ENCODE measurements at places on chromosomes 4 and X.

DNA sequence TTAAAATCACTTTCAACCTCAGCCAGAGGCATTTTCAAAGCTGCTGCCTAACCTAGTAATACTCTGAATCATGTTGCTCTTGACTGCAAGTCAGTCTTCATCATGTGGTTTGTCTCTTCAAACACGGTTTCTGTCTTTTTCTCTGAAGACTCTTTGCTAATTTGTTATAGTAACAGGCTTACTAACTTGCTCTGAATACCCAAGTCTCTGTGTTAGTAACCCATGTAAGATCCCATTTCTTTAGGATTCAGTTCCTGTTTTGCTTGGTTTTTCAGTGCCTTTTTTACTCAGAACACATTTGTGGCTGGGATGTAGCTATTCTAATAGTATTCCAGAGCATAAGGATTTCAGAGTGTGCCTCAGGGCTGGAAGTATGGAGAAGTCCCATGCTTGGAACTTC is 1450.6 kb upstream of the IGFBP7 start:
- DNase-seq, result no peak

GRCh38 chrX:11187001-11187400 is 75.9 kb downstream of the HCCS start:
- no peak for DNase-seq

- DNase-seq, result no peak
Measured at GRCh38 chr4:98744372-98745150, 86.2 kb upstream of the TSPAN5 start.

DNA sequence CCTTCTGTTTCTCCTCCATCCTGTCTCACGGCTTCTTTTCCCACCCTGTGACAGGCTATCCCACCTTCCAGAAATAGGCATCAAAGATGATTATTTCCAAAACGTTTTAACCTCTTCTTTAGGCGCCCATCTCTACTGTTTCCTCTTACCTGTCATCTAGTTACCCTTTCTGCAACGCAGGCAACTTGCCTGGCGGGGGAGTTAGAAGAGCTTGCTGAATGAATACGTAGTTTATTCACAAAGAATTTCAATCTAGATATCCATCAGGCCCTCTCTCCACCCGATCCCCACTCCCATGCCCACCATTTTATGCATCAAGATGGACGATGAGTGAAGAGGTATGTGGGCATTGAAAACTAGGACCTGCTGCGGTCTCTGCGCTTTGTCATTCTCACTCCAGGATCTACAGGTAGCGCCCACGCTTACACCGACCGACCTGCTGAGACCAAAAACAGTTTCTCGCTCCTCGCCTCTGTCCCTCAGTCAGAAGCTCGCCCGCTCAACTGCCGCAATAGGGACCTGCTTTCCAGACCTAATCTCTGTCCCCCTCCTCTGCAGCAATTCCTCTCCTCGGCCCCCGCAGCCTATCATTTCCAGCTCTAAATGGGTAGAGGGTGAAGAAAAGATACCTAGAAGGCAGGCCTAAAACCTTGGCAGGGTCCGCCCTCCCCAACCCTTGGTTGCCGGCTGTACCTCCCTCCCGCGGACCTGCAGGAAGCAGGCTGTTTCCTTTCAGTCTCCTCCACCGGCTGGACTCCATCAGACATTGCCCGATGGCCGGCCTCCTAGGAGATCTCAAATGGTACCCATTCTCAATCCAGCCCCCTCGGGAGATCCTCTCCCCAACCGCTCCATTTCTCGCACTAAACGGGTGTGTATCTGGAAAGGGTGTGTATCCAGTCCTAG is 624 bp downstream of the BEX5 start:
- no peak for DNase-seq

DNA sequence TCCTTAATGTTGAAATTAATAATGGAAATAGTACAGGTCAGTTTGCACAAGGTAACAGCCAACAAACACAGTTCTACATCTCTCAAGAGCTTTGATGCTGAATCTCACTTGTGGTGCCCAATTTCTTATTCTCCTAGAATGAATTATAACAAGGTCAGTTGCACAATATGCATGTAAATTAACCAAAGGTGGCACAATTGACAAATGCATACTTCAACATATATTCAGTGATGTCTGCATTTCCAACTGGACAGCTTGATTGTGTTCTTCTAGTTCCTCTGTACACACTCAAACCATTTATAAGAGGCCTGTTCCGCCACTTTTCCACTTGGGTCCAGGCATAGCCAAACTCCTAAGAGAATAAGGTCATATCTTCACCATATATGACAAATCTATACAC is 210.3 kb upstream of the EPHA5 start:
- DNase-seq, result no peak

- DNase-seq, result no peak
Measured at GRCh38 chr4:7275067-7275466, 82.7 kb downstream of the SORCS2 start.

DNA sequence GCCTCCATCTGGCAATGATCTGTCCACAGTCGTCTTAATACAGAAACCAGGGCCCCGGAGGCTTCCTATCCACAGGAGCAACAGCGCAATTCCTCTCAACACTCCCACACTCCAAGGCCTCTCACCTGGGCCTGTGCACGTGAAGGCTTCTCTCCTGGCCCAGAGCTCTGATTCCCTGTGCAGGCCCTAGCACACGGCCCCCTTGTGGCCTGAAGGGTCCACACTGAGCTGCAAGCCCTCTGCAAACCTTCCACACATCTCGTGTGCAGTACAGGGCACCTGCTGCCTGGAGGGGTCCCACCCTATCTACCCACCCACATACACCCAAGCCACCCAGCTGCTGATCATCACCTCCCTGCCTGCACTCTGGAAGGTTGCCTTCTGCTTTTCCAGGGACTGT is 150.1 kb upstream of the NUDT10 start:
- no peak for DNase-seq

DNA sequence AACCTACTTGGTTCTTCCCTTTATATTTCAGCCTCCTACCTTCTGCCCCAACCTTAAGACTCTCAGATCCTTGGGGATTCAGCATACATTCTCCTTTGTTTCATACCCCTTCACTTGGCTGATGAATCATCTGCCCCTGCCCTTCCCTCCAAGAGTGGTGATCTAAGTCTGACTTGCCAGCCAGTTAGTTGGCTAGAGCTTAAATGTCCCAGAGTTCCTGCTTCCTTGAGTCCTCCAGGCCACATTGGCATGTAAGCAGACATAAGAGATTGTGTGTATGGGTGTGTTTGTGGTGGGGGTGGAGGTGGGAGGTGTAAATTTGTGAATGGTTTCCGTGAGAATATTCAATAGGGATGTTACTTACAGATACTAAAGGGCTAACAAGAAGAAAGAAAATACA is 3.7 kb upstream of the TEX13D start:
- DNase-seq, result no peak

GRCh38 chr4:5126231-5126630 is 75.0 kb downstream of the STK32B start:
- DNase-seq, result no peak
